ENCODE measurements at places on chromosomes 1 and 21.

DNA sequence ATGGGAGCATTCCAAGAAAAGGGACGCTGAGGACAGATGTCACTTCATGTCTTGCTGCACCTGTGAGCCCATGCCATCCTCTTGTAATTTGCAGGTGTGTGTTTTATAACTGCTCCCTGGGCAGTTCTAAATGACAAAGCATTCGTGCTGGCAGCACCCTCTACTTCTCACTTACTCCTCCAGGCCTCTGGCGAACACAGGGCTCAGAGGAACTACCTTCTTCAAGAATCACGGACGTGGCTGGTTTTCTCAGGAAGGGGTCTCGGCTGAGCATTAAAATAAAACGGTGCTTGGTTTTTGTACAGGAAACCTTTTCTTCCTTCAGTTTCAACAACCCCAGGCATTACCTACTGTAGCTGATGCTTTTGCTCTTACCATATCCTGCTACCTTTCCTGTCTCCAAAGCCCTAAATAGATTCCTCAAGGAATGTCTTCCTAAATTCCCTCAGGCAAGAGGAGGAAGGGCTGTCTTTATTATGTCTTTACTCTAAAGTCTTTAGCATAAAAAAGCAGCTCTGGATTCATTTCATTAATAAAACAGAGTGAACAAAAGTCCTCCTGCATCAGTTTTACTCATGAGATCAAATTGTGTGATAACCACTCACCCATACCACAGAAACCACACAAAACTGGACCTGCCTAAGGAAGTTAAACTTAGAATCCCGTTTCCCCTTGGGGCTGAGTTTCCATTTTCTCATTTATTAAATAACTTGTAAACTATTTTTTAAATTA lies 79.0 kb upstream of the MAP10 start:
- no peak for DNase-seq

- DNase-seq = no peak
Measured at GRCh38 chr1:157653494-157653873, 47.1 kb downstream of the FCRL3 start.

- DNase-seq = no peak
Measured at GRCh38 chr21:18155508-18156193, 89.0 kb upstream of the CHODL start.

- no peak for DNase-seq
Measured at GRCh38 chr1:198741744-198742143, 102.9 kb downstream of the PTPRC start.

GRCh38 chr1:180912801-180913565 lies at the start of gene KIAA1614:
KIAA1614 (plus strand) TSS chr1:180912897; CDS start chr1:180913244, 347 bp downstream.
- DNase-seq = no peak

GRCh38 chr1:45887156-45887842 lies 83.9 kb downstream of the MAST2 start:
- DNase-seq = no peak

- no peak for DNase-seq
Measured at GRCh38 chr1:116290085-116290705, 82.8 kb upstream of the ATP1A1 start.

DNA sequence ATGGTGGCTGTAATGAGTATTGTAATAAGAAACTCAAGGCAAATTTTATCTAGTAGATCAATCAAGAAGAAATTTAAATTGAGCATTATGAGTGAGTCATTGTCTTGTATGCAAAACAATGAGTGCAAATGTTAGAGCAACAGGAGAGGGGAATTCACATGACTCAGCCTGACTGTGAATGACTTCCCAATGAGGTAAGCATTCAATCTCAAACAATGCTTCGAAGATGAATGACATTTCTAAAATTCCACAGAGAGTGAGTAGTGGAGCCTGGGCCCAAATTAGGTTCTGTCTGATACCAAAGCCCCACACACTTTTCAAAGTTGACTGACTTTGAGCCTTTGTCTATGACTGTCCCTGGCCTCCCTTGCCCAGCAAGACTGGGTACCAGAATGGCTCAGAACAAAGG lies 738.0 kb downstream of the PTPRU start:
- peak; percentile 56 for DNase-seq

DNA sequence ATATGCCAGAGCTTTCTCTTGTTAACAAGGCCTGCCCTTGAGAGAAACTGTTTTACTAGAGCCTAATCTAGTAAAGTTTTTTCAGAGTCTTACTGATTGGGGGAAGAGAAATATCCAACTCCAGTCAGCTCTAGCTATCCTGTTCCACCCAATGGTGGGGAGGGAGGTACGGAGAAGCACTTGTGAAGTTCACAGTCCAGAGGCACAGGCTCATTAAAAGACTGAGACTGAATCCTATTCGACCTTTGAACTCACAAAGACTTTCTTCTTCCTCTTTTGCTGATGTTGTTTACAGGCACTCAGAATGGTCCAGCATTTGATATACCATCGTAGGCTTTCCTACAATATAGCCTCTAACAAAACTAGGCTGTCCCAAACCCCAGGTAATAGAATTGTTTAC lies 15.5 kb upstream of the SFT2D2 start:
- no peak for DNase-seq

DNA sequence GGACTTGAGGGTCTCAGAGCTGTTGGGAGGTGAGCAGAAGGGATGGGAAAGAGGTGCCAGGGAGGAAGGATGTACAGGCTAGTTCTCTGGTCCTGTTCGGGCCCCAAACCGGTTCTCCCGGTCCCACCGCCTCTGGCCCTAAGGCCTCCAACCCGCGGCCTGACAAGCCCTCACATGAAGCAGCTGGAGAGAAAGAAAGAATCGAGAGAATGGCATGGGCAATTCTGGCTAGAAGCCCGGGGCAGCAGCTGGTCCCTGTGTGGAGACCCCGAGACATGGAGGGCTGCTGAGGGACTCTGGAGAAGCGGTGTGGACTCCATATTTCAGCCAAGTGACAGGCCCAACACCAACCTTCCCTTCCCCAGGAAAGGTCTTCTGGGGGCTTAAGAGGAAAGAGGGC lies 730 bp downstream of the CDC42SE1 start:
- no peak for DNase-seq

DNA sequence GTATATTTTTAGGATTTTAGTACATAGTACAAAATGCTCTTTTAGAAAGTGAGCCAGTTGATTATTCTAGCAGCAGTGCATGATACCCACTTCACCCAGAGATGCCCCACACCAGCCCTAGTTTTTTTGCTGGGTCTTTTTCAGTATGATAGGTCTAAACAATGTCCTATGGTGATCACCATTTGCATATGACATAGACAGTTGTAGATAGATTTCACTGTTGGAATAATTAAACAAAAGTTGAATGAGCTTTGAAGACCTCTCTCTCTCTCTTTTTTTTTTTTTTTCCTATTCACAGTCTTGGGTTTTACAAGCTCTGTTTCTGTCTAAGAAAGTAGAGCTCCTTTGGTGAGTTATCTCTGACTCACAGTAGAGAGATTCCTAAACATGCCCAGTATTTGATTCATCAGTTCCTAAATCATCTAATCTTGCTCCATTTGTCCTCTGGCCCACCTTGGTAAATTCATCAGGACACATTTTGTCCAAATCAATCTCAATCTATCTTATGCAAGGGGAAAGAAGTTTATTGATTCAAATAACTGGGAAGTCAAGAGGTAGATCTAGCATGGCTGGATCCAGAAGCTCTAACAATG lies 44.7 kb upstream of the VAV3 start:
- no peak for DNase-seq

GRCh38 chr1:22101199-22101598 lies 41.7 kb downstream of the WNT4 start:
- DNase-seq = no peak

- no peak for DNase-seq
Measured at GRCh38 chr1:12617511-12617900, 504 bp downstream of the DHRS3 start.

DNA sequence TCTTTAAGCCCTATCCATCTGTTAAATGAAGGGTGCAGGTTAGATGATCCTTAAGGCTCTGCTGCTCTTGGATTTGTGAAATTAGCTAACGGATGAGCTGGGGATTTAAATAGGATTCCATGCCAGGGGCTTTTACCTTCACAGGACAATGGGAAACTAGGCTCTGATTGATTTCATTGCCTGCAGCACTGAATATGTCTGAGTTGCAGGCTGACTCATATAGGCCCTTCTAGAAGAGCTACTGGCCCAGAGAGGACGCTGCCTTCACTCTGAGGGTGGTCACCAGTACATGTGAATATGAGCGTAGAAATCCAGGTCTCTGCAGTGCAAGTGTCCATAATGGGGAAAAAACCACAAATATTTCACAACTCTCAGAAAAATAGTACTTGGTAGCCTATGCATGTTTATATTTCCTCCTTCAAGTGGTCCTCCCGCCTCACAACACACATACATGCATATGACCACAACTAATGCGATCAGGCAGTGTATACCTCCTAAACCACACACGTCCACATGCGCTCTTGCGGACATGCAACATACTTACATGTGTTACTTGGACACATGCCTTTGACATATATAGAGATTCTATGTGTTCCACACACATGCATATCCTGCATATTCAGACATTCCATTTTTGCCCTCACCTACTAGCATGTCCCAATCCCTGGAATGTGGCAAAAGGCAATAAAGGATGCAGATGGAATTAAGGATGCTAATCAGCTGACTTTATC lies 233.8 kb upstream of the JUN start:
- no peak for DNase-seq

DNA sequence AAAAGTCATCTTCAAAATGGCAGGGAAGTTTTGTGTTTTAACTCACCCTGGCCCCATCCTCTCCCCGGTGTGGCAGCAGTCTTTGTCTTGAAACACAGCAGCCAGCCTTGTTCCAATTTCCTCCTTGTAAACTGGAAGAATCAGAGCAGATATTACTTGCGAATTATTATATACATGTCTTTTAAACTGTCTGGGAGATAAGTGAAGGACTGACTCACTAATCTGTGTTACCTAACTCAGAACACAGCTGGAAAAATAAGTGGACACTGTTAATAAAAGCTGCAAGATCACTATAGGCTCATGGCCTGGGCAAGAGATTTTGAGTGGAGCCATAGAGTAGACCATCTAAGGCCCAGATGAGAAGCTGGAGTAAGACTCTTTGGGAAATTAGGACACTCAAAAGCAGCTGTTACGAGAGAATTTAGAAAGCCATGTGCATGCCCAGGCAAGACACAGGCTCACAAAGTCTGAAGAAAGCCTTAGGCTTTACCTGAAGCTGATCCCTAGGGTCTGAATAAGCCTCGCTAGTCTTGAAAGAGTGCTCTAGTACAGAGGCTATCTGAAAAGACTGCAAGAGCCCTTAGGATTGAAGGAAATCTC lies 233.0 kb upstream of the RAB4A start:
- no peak for DNase-seq

DNA sequence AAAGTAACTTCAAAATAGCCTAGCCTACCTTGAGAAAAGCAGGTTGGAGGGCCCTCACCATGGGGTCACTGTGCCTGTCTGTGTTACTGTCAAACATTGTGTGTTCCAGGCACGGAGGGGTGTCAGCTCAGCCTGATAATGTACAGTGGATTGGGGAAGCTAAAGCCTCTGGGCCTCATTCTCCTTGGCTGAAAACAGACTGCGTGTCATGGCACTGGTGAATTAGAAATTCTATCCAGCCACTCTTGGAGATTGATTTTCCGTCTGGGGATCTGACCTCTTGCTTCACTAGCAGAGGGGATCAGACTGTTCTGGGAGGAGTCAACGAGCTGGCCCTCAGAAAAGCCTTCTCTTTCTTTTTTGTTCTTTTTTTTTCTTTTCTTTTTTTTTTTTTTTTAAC lies 123.5 kb upstream of the HOOK1 start:
- DNase-seq = no peak

DNA sequence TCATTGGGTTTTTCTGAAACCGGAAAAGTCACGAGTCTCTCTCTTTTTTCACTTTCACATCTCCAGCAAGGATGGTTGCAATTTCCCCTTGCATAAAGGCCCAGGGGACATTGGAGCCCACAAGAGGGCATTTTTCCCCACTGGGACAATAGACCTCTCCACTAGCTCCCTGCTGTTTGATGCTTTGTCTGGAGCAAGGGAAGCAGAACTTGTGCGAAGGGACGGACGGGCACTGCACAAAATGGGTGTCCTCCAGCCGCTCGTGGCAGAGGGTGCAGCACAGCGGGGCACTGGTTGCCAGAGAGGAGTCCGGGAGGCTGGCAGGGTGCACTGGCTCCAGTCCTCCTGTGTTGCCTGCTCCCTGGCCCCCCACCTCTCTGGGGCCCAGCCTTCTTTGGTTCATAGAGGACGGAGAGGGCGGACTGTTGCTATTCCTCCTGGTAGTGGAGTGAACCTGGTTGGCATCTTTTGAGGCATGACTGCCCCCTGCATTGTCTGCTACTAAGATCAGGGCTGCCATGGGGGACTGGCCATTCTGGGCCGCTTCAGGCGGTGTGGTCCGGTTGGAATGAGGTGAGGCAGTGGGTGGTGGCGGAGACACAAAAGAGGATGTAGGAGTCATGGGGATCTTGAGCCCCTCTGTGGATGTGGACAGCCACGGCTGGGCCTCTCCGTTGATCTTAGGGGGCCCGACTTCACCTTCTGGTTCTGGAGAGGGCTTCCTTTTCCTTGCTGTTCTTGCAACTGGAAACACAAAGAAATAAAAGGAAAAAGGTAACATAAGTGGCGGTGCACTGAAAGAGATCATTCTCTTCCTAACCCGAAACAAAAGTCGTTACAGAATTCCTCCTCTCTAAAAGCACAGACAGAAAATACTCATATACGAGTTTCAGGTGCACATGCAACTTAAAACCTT lies 2.6 kb downstream of the IRF2BP2 start:
- DNase-seq = no peak

DNA sequence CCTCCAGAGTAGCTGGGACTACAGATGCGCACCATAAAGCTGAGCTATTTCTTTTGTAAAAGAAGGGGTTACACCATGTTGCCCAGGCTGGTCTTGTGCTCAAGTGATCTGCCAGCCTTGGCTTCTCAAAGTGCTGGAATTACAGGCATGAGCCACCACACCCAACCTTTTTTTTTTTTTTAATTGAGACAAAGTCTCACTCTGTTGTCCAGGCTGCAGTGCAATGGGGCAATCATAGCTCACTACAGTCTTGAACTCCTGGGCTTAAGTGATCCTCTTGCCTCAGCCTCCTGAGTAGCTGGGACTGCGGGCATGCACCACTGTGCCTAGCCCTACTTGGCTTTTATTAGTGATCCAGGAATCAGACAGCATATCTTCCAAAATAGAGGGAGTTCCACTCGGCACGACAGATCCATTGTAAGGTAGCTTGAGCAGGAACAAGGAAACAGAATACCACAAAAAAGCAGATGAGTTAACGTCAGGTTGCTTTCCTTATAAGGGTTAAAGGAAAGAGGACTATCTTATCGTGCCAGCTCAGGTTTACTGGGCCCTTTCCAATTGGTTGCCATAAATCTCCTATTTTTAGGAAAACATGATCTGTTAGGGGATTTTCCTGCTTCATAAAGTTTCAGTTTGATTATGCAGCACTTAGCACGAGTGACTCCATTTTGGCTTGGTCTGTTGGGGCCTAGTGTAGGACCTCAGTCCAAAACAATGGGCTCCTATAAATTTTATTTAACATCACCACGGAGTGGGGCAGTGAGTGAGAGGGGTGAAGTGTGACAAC lies 45.2 kb downstream of the NENF start:
- DNase-seq = no peak

DNA sequence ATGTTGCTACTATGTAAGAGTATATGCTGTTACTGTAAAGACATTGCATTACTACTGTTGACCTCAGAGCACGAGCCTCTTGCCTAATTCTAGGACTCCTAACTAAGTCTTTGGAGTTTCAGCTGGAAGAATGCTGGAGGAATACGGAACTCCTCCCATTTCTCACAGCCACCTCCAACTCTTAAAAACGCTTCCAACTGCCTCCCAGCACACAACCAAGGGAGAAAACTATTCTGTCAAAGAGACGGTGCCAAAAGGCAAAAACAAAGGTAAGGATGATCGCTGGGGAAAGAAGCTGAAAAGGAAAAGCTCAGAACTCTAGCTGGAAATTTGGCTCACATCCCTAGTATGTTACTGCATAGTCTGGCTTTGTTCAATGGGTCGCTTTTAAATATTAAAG lies at the start of gene FMO2:
TSS of gene FMO2 (plus strand) at position 210 of the 400 bp plus-strand sequence. CDS start 414 bp downstream, outside the sequence.
- DNase-seq = no peak

- no peak for DNase-seq
Measured at GRCh38 chr1:44605914-44606615, 68.2 kb downstream of the TMEM53 start.

Data from SW 1271 (cell line).